ENCODE measurements at places on chromosomes 1 and 21.
A peak's percentile ranks its signal among the peaks of the same experiment; 100 is the strongest.

DNA sequence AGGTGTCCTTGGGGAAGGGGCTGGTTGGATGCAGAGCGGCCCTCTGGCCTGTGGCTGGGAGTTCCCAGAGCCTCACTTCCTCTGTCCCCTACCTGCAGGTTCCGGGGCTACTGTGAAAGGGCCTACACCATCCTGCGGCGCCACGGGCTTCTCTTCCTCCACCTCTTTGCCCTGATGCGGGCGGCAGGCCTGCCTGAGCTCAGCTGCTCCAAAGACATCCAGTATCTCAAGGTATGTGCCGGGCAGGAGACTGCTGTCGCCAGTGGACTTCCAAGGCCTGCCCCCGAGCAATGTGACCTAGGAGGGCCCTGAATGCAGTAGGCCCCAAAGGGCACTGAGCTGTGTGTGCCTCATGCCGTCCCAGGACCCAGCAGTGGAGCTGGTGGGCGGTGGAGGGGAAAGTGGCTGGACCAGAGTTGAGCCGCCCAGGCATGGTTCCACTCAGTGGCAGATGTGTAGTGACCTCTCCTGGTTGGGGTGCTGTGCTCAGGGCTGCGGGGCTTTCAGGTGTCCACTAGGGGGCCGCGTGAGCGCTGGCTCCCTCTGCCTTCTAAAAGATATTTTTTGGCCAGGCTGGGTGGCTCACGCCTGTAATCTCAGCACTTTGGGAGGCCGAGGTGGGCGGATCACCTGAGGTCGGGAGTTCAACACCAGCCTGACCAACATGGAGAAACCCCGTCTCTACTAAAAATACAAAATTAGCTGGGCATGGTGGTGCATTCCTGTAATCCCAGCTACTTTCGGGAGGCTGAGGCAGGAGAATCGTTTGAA, 73.4 kb downstream of the PIK3CD start:
- peak; percentile 47 for DNase-seq

GRCh38 chr1:205225901-205226765, 1.6 kb upstream of the TMCC2 start:
- no peak for DNase-seq

DNA sequence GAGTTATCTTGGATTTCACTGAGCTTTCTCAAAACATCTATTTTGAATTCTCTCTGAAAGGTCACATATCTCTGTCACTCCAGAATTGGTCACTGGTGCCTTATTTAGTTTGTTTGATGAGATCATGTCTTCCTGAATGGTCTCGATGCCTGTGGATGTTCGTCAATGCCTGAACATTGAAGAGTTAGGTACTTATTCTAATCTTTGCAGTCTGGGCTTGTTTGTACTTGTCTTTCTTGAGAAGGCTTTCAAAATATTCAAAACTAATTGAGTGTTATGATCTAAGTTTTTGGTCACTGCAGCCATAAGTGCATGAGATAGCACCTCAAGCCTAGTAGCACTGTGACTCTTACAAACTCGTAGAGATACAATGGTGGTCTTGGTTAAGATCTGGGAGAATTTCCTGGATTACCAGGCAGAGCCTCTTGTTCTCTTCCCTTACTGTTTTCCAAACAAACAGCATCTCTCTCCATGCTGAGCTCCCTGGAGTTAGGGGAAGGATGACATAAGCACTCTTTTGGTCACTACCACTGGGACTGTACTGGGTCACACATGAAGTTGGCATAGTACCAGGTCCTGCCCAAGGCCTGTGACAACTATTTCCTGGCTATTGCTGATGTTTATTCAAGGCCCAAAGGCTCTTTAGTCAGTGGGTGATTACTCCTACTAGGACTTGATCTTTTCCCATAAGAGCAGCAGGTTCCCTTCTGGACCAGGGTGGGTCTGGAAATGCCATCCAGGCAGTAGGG, 25.6 kb downstream of the SLC22A15 start:
- no peak for DNase-seq

GRCh38 chr1:184664042-184664660, 90.5 kb downstream of the EDEM3 start:
- peak; percentile 79 for DNase-seq

DNA sequence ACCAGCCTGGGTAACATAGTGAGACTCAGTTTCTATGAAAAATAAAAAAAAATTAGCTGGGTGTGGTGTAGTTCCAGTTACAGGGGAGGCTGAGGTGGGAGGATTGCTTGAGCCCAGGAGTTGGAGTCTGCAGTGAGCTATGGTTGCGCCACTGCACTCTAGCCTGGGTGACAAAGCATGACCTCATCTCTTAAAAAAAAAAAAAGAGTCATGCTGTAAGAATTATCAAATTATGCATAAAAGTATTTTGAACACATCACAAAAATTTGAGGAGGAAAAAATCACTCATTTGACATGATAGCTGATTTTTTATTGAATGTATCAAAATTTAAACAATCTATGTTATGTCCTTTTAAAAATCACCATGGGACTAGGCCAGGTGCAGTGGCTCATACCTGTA, 17.8 kb downstream of the CCDC30 start:
- DNase-seq, result no peak

DNA sequence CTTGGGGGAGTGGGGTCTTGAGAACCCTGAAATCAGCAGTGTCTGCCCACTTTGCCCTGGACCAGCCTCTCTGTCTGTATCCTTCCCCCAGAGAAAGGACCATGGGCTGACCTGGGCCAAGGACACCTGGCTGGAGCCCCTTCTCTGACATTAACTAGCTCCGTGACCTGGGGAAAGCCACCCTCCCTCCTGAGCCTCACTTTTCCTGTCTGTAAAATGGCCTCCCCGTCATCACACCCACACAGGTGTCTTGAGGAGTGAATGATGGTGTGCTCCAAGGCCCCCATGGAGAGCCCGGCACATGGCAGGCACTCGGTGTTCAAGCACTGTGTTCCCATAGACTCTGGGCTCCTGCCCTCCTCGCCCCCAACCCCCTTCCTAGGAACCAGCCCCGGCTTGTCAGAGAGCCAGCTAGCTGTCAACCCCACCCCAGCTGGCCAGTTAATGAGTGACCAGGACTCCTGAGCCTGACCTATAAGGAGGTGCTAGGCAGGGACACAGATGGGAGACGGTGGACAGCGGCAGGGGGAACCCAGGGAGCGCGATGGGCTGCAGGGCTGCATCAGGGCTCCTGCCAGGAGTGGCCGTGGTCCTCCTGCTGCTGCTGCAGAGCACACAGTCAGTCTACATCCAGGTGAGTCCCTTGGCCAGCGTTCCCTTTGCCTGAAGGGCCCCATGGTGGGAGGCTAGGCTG, at the start of gene GUCA2B:
Gene GUCA2B (plus strand): TSS at position 504 of the 694 bp plus-strand sequence. CDS start 41 bp downstream, at position 545.
- DNase-seq, result no peak

DNA sequence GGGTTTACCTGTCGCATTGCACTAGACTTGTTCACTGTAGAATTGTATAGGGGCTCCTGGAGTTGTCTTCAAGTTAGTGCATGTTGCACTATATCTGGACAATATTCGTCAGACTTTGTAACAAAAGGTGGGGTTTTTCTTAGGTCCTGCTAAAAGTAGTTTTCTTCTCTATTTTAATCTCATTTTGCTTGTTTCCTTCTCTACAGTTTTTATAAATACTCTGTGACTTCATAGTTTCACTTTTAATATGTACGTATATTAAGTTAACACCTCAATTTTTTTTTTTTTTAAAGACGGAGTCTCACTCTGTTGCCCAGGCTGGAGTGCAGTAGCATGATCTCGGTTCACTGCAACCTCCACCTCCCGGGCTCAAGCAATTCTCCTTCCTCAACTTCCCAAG, 26.5 kb upstream of the MRPS6 start:
- DNase-seq, result no peak

DNA sequence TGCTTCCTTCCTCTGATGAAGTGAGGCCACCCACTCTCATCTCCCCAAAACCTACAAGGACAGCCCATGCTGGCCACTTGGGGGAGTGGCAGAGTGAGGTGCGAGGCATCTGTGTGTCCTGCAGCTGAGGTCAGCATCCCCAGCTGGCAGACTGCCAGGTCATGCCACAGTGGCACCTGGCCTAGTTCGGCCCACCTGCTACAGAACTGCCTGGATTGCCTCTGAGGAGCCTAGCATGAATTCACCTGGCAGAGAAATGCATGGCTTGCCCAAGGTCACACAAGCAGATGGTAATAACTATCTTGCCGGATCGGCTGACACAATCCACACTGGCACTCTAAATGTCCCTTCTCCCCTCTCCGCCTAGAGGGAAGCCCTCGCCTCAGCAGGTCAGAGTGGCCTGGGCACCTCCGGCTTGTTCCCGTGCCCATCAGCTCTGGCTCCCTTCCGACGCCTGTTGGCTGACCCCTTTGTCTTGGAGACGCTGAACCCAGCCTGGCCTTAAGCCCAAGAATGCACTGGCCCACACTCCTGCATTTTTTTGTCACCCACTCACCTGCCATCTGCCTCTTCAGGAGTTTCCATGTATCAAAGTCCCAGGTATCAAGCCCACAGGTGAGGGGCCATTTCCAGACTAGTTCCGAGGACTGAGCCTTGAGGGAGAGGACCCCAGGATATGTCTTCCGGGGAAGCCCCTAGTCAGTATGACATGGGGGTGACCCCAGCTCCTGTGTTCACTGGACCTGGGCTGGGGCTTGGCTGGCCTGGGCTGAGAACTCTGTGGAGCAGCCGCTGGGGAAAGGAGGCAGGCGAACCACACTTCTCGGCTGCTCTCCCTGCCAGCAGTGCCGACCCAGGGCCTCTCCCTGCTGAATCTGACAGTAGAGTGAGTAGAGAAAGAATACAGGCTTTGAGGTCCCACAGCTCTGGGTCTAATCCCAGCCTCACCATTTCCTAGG, 21.7 kb downstream of the ECE1 start:
- no peak for DNase-seq

GRCh38 chr1:207830788-207831187, 78.9 kb downstream of the CD46 start:
- no peak for DNase-seq

GRCh38 chr1:53754484-53755312, 15.7 kb upstream of the GLIS1 start:
- peak; percentile 38 for DNase-seq

GRCh38 chr1:41560931-41561330, 76.4 kb upstream of the EDN2 start:
- no peak for DNase-seq

GRCh38 chr1:68723791-68724190, 226.9 kb upstream of the DEPDC1 start:
- DNase-seq, result no peak

- DNase-seq, result no peak
These were observed 1372.9 kb upstream of the ADGRL2 start for GRCh38 chr1:80427881-80428280.

GRCh38 chr1:231163830-231164427, 2.1 kb downstream of the TRIM67 start:
- no peak for DNase-seq

GRCh38 chr1:206725109-206725963, 40.6 kb downstream of the MAPKAPK2 start:
- peak; percentile 74 for DNase-seq

GRCh38 chr1:52554267-52554640, 1.4 kb upstream of the TUT4 start:
- no peak for DNase-seq

GRCh38 chr1:165954940-165955339, 127.5 kb downstream of the UCK2 start:
- no peak for DNase-seq

GRCh38 chr1:13813398-13814012, 113.5 kb downstream of the PRDM2 start:
- DNase-seq, result peak; percentile 15

- no peak for DNase-seq
These were observed 21.6 kb upstream of the BCL10 start for GRCh38 chr1:85297855-85298629.

GRCh38 chr1:54967372-54967771, 13.1 kb upstream of the TMEM61 start:
- DNase-seq, result no peak

- no peak for DNase-seq
These were observed 19.0 kb upstream of the LUZP1 start for GRCh38 chr1:23187637-23188036.

GRCh38 chr1:226649780-226650179, 89.3 kb downstream of the ITPKB start:
- no peak for DNase-seq

- peak; percentile 6 for DNase-seq
These were observed 61.9 kb downstream of the WNT9A start for GRCh38 chr1:227885648-227886502.

GRCh38 chr1:93080179-93080823, 1.2 kb downstream of the MTF2 start:
- no peak for DNase-seq

GRCh38 chr1:8597455-8597854, 220.0 kb downstream of the RERE start:
- no peak for DNase-seq

GRCh38 chr1:235946571-235946981, 79.9 kb upstream of the LYST start:
- DNase-seq, result no peak

DNA sequence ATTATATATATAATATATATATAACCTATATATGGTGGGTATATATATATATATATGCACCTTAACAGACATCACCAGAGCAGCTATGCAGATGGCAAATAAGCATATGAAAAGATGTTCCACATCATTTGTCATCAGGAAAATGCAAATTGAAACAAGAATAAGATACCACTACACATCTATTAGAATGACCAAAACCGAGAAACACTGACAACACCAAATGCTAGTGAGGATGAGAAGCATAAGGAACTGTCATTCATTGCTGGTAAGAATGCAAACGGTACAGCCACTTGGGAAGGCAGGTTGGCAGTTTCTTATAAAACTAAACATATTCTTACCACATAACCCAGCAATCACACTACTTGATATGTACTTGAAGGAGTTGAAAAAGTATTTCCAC, 219.8 kb upstream of the PRMT6 start:
- no peak for DNase-seq

DNA sequence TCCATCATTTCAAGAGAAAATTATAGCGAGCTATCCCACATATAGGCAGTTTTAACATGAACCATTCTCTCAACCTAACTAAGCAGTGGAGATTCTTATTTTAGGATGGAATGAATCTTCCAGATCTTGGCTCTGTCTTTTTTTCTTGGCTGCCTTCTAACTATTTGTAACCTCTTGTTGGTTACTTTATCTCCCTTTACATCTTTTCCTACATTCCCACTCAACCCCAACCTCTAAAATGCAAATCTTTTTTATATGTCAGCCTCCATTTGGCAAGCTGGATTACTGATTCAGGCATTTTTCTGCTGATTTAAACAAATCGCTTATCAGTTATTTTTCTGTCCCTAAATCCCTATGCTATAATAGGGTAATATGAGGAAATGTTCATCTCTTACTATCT, 46.9 kb upstream of the LHX8 start:
- no peak for DNase-seq

GRCh38 chr1:106027871-106028270, 1028.6 kb upstream of the PRMT6 start:
- DNase-seq, result no peak

DNA sequence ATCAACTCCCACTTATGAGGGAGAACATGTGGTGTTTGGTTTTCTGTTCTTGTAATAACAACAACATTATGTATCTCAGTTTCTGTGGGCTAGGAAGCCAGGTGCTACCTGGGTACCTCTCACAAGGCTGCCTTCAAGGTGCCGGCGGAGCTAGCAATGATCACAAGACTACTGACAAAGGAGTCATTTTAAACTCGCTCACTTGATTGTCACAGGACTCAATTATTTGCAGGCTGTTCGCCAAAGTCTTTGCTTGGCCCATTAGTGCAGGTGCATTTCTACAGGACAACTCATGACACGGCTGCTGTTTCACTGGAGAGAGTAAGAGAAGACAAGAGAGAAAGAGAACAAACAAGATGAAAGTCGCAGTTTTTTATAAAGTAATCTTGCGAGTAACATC, 1237.4 kb upstream of the TMPRSS15 start:
- DNase-seq, result no peak

GRCh38 chr1:223233410-223234169, 90.5 kb upstream of the TLR5 start:
- no peak for DNase-seq

All from BE2C (cell line).